ENCODE measurements at places on chromosomes 3 and 15. TPM values are rescaled to one million over a fixed set of nuclear protein-coding genes. Genes with fewer than 3 reads are reported as not detected.

DNA sequence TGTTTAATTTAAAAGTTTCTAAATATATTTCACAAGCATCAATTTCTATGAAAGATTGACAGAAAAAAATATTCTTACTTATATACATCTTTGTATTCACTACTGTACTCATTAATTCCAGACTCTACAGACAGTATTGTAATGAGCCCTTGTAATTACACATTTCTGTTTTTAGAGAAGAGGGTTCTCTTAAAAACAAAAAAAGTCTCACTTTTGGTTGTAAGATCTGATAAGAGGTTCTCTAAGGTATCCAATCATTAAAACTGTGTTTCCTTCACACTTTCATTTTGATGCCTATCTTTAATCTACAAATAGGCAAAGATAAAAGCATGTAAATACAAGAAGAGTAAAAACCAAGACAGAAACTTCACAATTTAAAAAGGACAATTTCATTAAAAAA is 75.6 kb downstream of the FBXL22 start:
- DNase-seq: no peak

DNA sequence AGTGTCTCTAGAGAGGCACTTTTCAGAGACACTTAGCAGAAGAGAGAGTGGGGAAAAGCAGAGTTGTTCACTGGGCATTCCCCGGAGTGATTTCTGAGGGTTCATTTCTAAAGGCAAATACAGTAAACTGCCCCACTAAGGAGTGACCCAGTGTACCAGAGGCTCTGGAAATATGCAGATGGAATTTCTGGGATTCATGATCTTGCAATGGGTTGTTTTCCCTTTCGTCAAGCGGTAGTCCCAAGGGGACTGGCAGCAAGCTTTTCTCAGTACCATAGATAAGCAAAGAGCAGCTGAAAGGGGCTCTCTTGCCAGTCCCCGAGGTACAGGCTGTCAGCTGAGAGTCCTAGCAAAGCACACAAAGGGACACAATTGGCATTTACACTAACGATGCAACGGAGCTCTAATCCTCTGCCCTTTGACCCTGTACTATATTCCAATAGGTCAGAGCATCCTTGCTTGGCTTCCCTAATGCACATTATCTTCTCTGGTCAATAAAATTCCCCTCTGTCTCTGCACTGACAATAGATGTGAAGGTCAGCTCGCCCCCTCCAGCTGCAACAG is 155.6 kb downstream of the SEMA6D start:
- DNase-seq: no peak

DNA sequence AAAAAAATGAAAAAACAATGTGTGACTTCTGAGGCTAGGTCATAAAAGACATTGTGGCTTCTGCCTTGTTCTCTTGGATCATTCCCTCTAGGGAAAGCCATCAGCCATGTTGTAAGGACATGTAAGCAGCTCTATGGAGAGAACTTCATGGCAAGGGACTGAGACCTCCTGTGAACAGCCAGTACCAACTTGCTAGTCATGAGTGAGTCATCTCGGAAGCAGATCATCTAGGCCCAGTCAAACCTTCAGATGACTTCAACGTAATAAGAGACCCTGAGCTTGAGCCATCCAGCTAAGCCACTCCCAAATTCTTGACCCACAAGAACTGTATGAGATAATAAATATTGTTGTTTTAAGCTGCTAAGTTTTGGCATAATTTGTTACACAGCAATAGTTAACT is 4.9 kb downstream of the MON1A start:
- DNase-seq: no peak

The STAC gene
- 0.35 TPM for total RNA-seq

DNA sequence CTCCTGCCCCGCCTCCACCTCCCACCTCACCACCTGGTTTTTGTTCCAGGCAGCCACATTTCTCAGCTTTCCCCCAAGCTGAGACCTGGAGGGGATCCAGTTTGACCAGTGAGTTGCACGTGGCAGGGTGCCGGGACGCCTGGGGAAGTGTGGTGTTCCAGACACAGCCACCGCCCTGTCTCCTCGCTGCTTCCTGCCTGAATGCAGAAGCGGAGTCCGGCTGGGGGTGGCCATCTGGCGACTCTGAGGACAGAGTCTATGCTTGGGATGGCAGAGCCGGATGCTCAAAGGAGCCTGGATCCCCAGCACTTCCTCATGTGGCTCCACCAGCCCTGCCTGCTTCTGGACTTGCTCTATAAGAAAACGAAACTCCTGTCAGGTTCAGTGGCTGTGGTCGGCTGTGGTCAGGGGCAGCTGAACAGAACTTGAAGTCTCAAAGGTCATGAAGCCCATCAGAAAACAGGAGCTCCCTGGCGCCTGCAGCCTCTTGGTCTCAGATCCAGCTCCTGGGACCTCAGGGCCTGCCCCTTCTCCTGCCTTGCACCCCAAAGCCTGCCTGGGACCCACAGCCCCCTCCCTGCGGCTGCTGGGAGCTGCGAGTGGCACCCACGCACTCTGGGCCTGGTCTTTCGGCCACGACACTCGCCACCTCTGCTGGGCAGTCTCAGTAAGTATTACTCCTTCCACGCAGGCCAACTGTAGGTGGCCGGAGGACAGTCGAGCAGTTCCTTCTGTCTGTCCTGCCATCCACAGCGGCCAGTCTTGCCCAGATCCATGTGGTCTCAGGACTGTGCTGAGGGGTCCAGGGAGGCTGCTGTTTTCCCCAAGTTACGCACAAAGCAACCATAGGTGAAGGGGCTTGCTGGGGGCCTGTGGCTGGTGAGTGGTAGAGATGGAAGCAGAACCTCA is 112.8 kb upstream of the MEF2A start:
- peak; percentile 95 for DNase-seq

GRCh38 chr15:82900511-82901060 is 51.9 kb downstream of the HOMER2 start:
- DNase-seq: no peak

GRCh38 chr3:167830007-167830406 is 94.5 kb downstream of the SERPINI1 start:
- no peak for DNase-seq

DNA sequence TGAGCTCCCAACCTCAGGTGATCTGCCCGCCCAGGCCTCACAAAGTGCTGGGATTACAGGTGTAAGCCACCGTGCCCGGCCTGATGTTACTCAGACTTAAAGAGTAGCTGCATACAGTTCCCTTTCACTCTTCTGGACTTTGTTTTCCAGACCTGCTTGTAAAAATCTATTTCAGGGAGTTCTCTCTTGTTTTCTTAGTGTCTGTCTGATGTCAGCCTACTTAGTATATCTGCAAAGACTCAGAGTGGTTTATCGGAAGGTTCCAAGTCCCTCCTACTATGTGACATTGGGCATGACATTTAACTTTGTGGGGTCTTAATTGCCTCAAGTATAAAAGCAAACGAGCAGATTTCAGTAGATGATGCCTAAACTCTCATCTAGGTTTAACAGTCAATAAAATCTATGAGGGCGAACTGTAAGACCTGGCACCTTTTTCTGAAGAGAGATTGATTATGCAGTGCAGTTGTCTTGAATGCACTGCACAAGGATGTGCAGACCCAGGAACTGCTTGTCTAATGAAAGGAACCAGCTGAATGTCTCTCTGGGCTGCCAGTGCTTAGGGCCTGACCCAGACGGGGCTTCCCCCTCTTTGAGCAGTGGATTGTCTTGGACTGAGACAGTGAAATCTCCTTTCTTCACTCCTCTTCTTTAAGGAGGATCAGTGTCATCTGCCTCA is 301.4 kb downstream of the PTPRG start:
- DNase-seq: no peak

GRCh38 chr15:70902107-70902506 is 9.5 kb downstream of the LRRC49 start:
- no peak for DNase-seq

GRCh38 chr3:127454051-127454450 is 136.5 kb downstream of the TPRA1 start:
- peak; percentile 49 for DNase-seq

GRCh38 chr3:196849180-196849741 is 18.5 kb upstream of the SENP5 start:
- no peak for DNase-seq

DNA sequence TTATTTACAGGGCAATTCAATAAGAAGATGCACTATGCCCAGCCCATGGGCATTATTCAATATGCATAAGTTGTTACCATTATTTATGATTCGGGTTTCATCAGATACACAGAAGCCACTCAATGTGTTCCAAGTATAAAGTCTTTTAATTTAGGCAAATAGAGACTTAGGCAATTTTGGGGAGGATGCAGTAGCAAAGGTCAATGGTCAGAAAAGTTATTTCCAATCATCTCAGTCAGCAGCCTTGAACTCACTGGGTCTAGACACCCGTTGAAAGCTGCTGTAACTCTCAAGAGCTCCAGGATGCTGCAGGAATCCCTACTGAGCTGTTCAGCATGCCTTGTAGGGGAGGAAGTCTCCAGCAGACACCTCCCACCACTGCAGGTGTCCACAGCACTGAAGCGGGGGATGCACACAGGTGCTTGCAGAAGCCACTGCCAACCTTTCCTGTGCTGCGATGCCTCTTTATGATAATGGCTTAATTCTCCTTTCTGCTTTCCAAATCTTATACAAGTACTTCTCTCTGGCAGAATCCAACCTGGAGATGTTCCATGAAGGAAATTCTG is 155.0 kb upstream of the SUCLG2 start:
- DNase-seq: no peak

- no peak for DNase-seq
Measured at GRCh38 chr15:77475001-77475400, 54.3 kb downstream of the HMG20A start.

DNA sequence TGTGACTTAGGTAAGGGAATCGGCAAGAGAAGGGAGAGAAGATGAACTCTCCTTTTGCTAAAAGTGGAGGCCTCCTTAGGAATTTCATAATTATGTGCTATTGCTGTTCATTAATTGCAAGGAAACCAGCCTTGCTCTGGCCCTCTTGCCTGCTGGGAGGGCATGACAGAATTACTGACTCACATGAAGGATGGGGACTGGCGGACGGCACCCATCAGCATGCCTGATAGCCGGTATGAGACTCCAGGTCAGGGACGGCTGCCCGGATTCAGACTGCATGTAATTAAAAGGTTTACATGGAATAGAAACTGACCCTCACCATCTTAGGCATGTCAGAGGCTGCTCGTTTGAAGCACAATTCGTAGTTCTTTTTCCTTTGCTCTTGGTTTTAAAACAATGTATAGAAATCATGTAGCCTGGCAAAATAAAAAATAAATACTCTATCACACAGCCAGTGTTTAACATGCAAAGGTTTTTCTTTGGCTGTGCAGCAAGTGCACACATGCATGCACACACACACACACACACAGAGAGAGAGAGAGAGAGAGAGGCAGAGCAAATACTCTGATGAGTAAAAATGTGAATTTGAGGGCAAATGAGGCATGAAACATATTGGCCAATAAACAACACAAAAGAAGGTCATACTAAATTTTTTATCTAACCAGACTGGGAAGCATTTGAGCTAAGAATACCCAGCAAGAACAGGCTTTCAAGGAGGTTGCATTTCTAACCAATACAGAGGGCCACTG is 82.7 kb downstream of the FOXB1 start:
- DNase-seq: no peak

- DNase-seq: no peak
Measured at GRCh38 chr15:51323749-51324148, 14.6 kb downstream of the CYP19A1 start.

DNA sequence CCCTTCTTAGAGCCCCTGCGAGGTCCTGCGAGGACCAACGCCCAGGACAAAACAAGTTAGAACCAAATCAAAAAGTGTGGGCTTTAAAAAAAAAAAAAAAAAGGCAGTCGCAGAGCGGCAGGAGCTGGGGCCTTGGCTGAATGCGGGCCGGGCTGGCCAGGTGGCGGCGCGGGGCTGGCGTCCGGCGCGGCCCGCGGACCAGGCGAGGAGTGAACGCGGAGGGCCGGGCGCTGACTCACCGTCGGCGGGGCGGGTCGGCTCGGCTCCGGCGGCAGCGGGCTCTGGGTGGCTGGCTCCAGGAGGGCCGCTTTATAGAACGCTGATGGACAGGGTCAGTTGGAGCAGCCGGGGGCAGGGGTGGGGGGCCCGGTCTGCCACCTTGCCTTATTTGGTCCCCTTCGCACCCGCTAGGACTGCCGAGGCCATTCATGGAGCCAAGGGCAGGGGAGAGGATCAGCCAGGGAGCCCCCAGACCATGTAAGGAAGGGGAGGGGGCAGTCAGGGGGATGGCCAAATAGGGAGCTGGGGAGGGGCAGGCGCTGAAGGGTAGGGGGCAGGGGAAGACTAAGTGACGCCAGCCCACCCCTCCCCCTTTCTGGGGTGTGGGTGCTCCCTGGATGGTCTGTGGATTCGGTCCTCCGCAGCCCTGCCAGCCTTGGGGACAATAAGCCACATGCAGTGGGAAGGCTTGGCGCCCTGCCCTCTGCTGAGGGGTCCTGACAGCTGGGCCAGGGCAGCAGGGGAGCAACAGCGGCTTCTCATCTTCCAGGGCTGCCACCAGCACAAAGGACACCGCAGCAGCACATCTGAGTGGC is at the start of gene ACTC1:
Gene ACTC1, minus strand, starts transcription at position 283 of the 815 bp plus-strand sequence. CDS start 741 bp downstream, outside the sequence.
- peak; percentile 80 for DNase-seq

- no peak for DNase-seq
Measured at GRCh38 chr15:88624156-88624970, 3.2 kb downstream of the AEN start.

The CFAP91 gene
- 0.70 TPM for total RNA-seq

The ASB14 gene
- 9.0 TPM for total RNA-seq

DNA sequence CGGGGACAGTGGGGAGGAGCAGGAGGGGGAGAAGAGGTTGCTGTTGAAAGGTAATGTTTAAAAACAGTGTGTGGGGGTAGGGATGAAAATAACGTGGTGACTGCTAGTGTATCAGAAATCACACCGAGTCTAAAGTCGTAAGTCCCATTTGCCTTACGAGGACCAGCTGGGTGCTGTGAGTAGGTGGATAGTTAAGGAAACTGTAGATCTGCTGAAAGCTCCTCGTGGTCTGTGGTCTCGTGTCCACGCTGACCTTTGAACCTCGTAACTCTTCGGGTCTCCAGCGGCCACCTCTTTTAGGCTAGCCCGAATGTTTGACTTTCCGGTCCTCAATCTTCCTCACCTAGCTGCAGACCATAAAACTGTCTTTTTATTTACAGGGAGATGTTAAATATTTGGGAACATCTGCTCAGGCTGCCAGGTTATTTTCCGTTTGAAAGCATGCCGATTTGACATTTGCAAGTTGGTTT is 29.3 kb upstream of the ST3GAL6 start:
- DNase-seq: no peak

All from Right ventricle myocardium inferior (tissue), 1 donor.